ENCODE measurements at places on chromosomes 3 and 15. TPM values are rescaled to one million over a fixed set of nuclear protein-coding genes. Genes with fewer than 3 reads are reported as not detected.

DNA sequence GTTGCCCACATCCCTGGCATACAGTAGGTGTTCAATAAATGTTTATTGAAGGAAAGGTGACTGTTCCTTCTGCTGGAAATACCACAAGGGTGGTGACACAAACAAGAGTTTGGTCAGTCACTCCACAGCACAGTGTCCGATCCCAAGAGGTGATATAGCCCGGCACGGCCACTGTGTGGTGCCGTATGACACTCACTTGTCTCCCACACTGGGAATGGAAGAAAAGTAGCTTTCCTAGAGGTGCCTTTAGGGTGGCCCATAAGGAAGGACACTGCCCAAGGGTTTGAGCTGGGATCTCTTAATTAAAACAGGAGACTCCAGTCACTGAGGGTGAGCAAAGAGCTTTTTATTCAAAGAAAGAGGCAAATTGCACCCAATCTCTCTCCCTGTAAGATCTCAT lies 40.5 kb downstream of the TGM4 start:
- no peaks in the 10 kb centered on the region for H3K36me3 ChIP-seq
- no peak overlapping the region for H3K27ac ChIP-seq
- no peaks in the 10 kb centered on the region for H3K4me1 ChIP-seq
- no peaks in the 10 kb centered on the region for H3K27me3 ChIP-seq
- no peak overlapping the region for H3K4me3 ChIP-seq

GRCh38 chr3:30811151-30811795 lies 83.2 kb downstream of the GADL1 start:
- DNase-seq: no peak
- no peak overlapping the region for H3K27ac ChIP-seq
- H3K4me3 ChIP-seq: no peak overlapping the region
- no peaks in the 10 kb centered on the region for H3K27me3 ChIP-seq
- no peaks in the 10 kb centered on the region for H3K4me1 ChIP-seq

DNA sequence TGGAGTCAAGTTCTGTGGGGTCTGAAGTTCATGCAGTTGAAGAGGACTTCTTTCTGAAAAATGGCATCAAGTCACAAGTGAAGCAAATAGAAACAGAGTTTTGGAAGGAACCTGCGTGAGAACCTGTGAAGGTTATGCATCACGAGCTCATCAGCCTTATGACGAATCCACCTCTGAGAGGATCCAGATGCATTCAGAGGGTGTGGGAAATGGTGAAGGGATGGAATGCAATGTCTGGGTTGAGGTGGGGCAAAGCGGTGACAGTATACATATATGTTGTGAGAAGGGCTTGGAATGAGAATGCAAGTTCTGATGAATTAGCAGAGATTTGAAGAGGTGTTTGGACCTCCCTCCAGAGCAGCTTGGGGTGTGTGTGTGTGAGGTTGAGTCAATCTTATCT lies 382.1 kb upstream of the TBL1XR1 start:
- H3K27ac ChIP-seq: no peak overlapping the region
- 0 out of 2 replicates have a peak, but pooled peaks cover 3% of the 10 kb centered on the region for H3K4me1 ChIP-seq
- no peak overlapping the region for H3K4me3 ChIP-seq
- DNase-seq: peak; percentile 36
- H3K27me3 ChIP-seq: no peaks in the 10 kb centered on the region
- H3K36me3 ChIP-seq: no peaks in the 10 kb centered on the region

GRCh38 chr15:101188637-101189408 lies 63.0 kb downstream of the CHSY1 start:
- DNase-seq: peak; percentile 67
- no peaks in the 10 kb centered on the region for H3K27me3 ChIP-seq
- peak overlapping the region; percentile 83 for H3K27ac ChIP-seq
- no peaks in the 10 kb centered on the region for H3K36me3 ChIP-seq

- peaks cover 27% of the 10 kb centered on the region for H3K4me1 ChIP-seq
- no peak overlapping the region for H3K4me3 ChIP-seq
- no peaks in the 10 kb centered on the region for H3K36me3 ChIP-seq
Measured at GRCh38 chr3:127001486-127002194, 18.7 kb downstream of the PLXNA1 start.

GRCh38 chr3:125129512-125129997 lies 73.8 kb upstream of the HEG1 start:
- peak overlapping the region; percentile 99 for H3K27ac ChIP-seq
- peaks cover 56% of the 10 kb centered on the region for H3K4me1 ChIP-seq
- no peaks in the 10 kb centered on the region for H3K27me3 ChIP-seq
- H3K4me3 ChIP-seq: peak overlapping the region; percentile 42

- no peaks in the 10 kb centered on the region for H3K27me3 ChIP-seq
- H3K36me3 ChIP-seq: no peaks in the 10 kb centered on the region
- H3K4me3 ChIP-seq: no peak overlapping the region
- no peaks in the 10 kb centered on the region for H3K4me1 ChIP-seq
- no peak overlapping the region for H3K27ac ChIP-seq
Measured at GRCh38 chr3:175065497-175065896, 206.4 kb downstream of the NAALADL2 start.

- no peaks in the 10 kb centered on the region for H3K36me3 ChIP-seq
- no peak overlapping the region for H3K4me3 ChIP-seq
- H3K27me3 ChIP-seq: no peaks in the 10 kb centered on the region
- H3K27ac ChIP-seq: no peak overlapping the region
- peaks cover 14% of the 10 kb centered on the region for H3K4me1 ChIP-seq
Measured at GRCh38 chr15:99421172-99421656, 144.6 kb upstream of the MEF2A start.

DNA sequence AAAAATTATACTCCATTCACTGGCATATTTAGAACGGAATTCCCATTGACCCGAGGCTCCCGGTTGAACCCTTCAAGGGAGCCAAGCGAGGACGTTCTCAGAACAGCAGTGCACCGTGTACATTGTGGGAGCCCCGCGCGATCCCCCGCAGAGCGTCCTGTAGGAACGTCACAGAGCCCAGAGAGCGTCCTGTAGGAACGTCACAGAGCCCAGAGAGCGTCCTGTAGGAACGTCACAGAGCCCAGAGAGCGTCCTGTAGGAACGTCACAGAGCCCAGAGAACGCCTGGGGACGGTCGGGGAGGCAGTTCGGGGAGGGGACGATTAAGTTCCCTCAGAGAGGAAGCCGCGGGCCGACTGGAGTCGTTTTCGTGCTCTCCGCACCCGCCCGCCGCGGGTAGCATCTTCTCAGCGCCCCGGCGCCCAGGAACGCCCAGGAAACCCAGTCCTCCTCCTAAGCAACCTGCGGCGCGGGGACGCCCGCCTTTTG lies 506 bp upstream of the ATP1B3 start:
- peak; percentile 58 for DNase-seq
- H3K4me1 ChIP-seq: peaks cover 19% of the 10 kb centered on the region
- no peaks in the 10 kb centered on the region for H3K27me3 ChIP-seq
- peak overlapping the region; percentile 97 for H3K27ac ChIP-seq
- no peaks in the 10 kb centered on the region for H3K36me3 ChIP-seq

CCDC39 gene
- not detected for total RNA-seq

STXBP5L gene
- not detected for total RNA-seq

ROPN1 gene
- not detected for total RNA-seq
